Uterus (tissue), 4 donors: ENCODE measurements at places on chromosomes 3 and 15.

DNA sequence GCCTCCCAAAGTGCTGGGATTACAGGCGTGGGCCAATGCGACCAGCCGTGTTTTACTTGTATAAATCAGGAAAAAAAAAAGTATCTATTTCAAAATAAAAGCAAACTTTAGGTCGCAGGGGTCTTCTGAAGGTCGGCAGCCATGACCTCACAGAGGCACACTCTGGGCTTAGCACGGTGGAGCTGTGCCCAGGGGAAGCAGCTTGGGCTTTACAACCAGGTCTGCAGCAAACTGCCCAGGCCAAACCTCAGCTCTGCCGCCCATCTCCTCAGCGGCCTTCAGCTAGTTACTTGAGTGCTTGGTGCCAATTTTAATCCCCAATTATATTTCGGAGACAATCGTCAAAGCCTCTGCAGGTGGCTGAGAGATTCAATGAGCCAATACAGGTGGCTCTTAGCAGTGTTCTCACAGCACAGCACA is 30.1 kb downstream of the ZDHHC19 start:
- DNase-seq = no peak

GRCh38 chr3:182138393-182138792 is 426.7 kb downstream of the SOX2 start:
- DNase-seq = no peak

- no peak for DNase-seq
Observed at GRCh38 chr3:161793194-161793930, 296.8 kb downstream of the OTOL1 start.

- DNase-seq = no peak
Observed at GRCh38 chr15:57481038-57481705, 104.9 kb downstream of the CGNL1 start.

DNA sequence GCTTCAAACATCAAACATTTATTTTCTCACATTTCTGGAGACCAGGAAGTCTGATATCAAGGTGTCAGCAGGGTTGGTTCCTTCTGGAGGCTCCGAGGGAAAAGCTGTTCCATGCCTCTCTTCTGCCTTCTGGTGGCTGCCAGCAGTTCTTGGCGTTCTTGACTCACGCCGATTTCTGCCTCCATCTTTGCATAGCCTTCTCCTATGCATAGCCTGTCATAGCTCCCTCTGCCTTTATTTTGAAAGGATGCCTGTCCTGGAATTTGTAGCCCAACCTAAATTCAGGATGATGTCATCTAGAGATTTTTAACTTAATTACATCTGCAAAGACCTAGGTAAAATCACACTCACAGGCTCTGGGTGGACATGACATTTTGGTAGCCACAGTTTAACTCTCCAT is 70.4 kb downstream of the RGMA start:
- no peak for DNase-seq

DNA sequence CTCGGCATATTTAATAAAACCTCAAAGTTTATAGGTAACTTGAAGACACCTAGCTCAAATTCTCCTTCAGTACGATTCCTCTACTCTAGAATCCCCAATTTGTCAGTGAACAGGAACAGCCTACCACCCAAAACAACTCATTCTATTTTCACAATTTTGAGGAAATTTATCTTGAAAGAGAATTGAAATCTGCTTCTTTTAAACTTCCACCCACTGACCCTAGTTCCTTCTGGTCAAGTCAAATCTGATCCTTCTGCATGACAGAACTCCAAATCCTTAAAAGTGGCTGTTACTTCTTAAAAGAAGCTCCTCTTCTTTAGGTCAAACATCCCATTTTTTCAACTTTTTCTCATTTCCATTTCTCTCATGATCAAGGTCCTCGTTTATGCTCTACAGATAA is 4.4 kb downstream of the GABPB1 start:
- no peak for DNase-seq

GRCh38 chr3:126159476-126159875 is 20.9 kb downstream of the ALDH1L1 start:
- DNase-seq = no peak

DNA sequence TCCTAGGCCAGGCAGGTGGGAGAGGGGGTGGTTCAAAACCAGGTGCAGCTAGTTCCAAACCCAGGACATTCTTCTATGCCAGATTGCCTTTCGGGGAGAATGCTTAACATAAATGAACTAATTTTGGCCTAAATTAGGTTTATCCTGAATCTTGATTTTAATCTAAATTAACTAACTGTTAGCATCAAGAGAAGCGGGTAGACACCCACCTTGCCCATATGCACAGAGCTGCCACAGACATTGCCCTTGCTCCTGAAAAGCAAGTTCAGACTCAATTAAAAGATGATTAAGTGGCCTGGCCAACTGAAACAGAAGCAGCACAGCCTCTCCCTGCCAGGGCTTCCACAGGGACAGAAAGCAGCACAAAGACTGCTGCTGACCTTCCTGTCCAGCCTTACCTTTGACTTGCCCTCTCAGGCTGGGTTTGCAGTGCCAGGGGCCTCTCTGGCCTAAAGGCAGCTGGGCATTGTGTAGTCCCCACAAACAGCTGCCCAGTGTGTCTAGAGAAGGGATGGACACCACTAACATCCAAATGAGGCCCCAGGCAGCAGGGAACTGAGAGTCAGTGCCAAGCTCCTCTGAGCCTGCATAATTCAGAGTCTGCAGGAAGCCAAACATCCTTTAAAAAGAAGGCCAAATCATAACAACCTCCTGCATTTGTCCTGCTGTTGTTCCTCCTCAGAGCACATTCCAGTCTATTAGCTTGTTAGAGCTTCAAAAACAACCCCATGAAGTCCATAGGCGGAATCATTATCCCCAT is 15.4 kb upstream of the OXTR start:
- no peak for DNase-seq

- DNase-seq = no peak
Observed at GRCh38 chr3:45191424-45191823, 34.7 kb downstream of the TMEM158 start.

- no peak for DNase-seq
Observed at GRCh38 chr3:128336337-128337156, 130.1 kb downstream of the DNAJB8 start.

- no peak for DNase-seq
Observed at GRCh38 chr3:152196782-152197181, 71.9 kb upstream of the MBNL1 start.

DNA sequence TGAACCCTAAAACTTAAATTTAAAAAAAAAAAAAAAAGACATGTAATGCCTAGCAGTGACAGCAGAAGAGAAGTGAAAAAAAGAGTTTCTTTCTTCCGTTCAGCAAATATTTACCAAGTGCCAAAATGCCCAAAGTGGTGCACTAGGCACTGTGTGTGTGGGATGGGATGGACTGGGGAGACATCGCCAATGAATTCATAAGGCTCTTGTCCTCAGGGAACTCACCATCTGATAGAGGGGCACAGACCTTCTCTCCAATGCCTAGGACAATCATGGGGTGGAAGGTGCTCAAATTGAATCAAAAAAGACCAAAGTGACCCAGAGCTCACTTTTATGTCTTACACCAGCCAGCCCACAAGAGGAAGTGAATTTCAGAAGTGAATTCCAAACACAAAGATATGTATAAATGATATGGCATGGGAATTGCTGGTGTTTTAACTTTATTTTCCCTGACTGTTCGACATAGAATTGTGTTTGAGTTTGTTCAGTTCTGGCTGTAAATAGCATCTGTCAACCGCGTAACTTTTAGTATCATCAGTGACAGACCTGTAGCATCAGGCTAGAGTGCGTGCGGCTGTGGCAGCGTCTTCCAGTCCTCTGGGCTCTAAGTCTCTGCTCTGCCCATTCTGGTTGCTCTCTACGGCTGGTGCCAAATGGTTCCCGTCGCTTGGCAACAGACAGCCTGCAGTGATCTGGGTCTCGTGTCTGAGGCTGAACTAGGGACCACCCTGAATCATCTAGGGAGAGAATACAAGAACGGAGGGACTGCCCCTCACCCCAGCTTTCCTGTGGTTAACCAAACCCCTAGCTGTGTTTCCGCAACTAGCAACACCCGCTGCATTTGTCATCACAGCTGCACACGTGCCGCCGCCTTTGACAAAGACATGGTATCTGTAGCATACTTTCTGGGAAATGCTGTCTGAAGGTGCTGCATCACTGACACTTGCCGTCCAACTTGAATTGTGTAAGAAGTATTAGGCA is 154.0 kb upstream of the THBS1 start:
- DNase-seq = no peak

- no peak for DNase-seq
Observed at GRCh38 chr15:46307746-46308145, 672.9 kb downstream of the SQOR start.

- no peak for DNase-seq
Observed at GRCh38 chr15:50320504-50320903, 34.5 kb downstream of the GABPB1 start.

- no peak for DNase-seq
Observed at GRCh38 chr15:77048135-77048876, 22.6 kb downstream of the TSPAN3 start.

GRCh38 chr3:188326968-188327367 is 173.0 kb downstream of the LPP start:
- no peak for DNase-seq

- DNase-seq = no peak
Observed at GRCh38 chr3:158103887-158104327, 2.3 kb downstream of the SHOX2 start.

DNA sequence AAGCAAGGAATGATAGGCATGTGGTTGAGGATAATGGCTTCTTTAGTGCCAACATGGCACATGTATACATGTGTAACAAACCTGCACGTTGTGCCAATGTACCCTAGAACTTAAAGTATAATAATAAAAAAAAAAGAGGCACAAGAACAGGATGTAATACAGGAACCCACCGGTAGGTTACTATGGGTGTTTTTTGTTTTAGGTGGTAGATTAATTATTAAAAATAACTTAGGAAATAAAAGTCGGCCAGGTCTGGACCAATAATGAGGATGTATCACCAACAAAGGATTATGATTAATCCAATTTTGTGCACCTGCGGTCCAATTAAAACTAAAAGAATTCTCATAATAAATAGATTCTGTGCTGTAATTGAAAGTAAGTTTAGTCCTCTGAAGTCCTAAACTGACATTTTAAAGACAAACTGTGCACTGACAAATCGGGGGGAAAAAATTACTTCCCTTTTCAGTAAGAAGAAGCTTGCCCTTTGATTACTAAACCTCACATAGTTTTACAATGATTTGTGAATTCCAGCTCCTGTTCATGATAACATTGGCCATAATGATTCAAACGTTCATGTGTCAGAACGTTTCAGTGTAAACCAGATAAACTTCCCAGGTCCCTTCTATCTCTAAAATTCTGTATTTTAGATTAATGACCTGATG is 62.2 kb downstream of the CASR start:
- no peak for DNase-seq

DNA sequence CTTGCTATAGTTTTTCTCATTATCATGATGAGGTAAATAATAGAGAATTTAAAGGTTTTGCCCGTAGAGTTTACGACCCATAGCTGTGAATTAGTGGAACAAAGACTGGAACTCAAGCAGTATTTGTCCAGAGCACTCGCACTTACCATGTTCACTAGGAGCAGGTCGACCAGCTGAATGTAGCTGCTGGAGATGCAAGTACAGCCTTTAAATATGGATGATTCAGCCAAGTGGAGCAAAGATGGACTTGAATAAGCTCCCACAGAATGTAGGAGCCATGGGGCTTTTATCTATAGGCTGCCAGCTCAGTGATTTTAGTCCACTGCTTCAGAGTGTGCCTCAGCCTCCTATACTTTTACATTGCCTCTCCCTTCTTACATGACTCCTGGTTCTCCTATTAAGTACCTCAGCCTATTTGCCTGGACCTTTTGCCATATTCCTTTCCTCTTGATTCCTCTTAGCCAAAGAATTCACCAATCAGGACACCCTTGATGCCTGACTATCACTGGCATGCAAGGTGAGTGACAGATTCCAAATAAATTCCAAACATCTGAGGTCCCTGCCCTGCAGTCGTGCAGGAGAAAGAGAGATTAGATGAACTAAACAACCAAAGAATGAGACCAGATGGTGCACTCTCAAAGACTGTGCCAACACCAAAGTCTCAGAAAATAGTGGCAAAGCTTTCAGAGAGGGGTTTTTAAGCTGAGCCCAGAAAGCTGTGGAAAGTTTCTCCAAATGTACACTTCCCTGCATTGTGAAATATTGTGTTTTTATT is 3.9 kb downstream of the MKRN3 start:
- DNase-seq = no peak

- DNase-seq = no peak
Observed at GRCh38 chr15:68371851-68372250, 60.1 kb downstream of the ITGA11 start.

GRCh38 chr3:89145995-89146394 is 38.6 kb downstream of the EPHA3 start:
- no peak for DNase-seq

GRCh38 chr3:125334675-125335560 is 40.2 kb downstream of the ZNF148 start:
- no peak for DNase-seq

DNA sequence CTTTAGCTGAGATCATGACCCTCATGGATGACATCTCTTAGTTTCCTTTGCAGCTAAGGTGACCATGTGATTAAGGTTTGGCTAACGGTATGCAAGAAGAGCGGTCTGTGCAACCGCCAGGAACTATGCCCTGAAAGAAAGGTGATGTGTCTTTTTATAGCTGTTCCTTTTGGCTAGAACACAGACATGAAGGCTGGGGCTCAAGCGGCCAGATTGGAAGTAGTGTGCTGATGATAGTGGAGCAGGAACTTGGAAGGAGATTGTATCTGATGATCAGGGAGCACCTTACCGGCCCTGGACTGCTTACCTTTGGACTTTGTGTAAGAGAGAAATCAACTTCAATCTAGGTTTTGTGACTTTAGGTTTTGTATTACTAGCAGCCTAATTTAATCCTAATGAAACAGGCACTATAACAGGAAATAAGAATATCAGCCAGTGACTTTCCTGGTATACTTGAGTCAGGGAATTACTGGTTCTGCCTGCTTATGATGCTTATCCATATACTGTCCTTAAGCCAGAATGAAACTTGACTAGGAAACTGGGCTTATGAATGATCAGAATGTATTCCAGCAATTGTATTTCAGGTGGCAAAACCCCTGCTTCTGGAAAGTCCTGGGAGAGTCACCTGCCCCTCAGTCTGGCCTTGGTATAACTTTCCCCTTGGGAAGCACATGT is 164.3 kb upstream of the LRIG1 start:
- no peak for DNase-seq
